ENCODE measurements at places on chromosomes 11 and 22.
A peak's percentile ranks its signal among the peaks of the same experiment; 100 is the strongest.

DNA sequence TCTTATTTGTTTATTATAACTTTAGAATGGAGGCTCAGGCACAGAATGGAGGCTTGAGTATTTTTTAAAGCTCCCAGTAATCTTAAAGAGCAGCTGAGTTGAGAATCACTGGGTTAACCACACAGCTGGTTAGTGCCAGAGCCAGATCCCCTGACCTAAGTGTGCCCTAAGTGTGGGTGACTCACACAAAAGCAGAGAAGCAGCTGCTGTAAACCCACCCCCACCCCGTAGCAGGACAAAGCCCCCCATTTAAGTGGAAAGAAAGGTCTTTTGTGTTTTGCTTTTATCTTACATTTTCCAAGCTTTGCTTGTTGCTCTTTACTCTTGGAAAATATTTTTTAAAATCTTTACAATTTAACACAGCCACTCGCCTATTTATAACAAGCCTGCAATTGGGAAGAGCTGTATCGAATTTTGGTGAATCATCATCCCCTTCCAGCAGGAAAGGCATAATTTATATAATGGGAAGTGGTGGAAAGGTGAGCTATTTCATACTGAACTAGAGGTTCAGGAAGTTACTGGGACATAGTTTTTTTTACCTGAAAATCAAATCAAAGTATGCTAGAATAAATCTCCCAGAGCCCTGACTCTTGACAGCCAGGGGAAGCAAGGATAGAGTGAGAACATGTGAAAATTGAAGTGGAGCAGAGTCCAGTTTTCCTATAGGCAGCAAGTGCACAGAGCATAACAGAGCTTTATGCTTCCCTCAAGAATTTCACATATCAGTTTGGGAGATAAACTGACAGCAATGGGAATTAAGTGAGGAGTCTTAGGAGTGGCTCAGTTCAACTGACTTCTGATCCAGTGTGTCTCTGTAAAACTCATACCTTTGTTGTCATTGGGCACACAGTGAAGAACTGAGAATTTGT, 405.7 kb downstream of the AASDHPPT start:
- peak; percentile 23 for DNase-seq

DNA sequence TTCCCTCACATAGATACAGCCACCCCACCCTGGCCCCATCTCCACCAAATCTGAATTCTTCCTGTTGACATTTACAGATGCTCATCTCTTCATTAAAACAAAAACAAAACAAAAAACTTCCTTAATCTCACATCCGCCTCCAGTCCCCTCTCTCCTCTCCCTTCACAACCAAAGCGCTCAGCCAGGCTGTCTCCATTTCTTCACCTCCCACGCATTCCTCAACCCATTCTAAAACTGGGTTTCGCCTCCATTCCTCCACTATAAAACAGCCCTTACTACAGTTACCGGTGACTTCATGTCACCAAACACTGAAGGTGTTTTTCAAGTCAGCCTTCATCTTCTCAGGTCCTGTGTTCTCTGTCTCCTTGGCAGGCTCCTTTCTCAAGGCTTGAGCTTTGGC, 9.6 kb downstream of the BACE1-AS start:
- DNase-seq: no peak

- no peak for DNase-seq
These were observed 16.2 kb downstream of the PHLDA2 start for GRCh38 chr11:2913019-2913431.

GRCh38 chr22:19117111-19117512, 5.1 kb downstream of the DGCR2 start:
- no peak for DNase-seq

DNA sequence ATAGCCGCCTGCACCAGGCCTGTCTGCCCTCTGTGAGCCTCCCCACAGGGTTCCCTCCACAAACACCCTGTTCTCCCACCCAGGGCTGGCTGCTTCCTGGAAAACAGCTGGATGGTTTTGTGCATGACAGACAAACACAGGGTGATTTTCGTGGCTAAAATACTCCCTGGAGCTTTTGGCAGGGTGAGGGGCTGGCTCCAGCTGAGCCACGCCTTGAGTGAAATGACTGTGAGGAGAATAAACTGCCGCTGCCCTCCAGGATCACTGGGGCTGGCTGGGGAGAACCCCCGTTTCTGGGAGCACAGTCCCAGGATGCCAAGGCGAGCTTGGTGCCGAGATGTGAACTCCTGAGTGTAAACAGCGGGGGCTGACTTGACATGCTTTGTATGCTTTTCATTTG, 20.3 kb upstream of the PPP6R3 start:
- DNase-seq: no peak

GRCh38 chr22:33472462-33473344, 414.5 kb upstream of the SYN3 start:
- peak; percentile 19 for DNase-seq

DNA sequence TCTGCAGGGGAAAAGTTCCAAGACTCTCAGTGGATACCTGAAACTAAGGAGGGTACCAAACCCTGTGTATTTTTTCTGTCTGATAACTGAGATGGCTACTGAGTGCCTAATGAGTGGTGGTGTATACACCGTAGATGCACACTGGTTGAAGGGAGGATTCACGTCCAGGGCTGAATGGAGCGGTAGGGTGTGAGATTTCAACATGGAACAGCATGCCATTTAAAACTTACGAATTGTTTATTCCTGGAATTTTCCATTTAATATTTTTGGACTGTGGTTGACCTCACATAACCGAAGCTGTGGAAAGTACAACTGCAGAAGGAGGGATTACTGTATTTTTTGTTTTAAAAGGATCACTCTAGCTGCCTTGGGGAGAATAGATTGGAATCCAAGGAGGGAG, 322.5 kb upstream of the SORL1-AS1 start:
- no peak for DNase-seq

GRCh38 chr11:77669848-77670511, 32.4 kb upstream of the CLNS1A start:
- DNase-seq: no peak

GRCh38 chr22:46673205-46673604, 53.0 kb downstream of the GRAMD4 start:
- DNase-seq: no peak

GRCh38 chr11:69705351-69705811, 1.6 kb upstream of the FGF19 start:
- no peak for DNase-seq

DNA sequence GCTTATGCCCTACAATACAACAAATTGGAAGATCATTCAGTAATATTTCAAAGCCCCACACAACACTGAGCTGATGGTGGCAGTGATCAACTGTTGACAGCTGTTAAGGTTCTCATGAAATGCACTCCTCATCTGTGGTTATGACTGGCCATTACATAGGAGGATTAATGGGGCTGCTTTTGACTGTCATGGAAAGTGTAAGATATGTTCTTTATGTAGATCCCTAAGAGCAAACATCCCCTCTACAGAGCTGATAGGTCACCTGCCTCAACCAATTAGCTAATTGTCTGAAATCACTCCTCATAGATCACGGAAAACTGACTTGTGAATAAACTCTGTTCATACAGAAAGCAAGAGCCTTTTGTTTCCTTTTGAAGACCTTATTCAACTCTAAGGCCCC, 78.1 kb downstream of the GAB2 start:
- no peak for DNase-seq

DNA sequence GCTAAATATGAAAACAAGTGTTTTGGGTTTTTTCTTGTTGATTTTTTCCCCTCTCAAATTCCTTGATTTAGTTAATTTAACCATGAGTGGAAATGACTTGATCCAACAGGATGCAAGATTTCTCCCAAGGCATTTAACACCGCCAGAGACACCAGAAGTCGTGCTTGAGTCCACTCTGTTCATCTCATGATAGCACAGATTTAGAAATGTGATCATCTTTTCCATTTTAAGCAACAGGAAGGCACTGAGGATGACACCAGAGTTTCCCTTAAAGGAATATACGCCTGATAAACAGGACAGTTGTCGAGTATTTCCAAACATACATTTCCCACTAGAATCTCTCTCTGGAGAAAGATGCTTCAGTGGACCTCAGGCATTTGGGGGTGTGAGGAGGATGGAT, 318.7 kb downstream of the CADM1 start:
- no peak for DNase-seq

GRCh38 chr22:41857155-41857859, 24.4 kb downstream of the SREBF2 start:
- DNase-seq: peak; percentile 52

- DNase-seq: no peak
These were observed 109.2 kb downstream of the FAM76B start for GRCh38 chr11:95680169-95680929.

DNA sequence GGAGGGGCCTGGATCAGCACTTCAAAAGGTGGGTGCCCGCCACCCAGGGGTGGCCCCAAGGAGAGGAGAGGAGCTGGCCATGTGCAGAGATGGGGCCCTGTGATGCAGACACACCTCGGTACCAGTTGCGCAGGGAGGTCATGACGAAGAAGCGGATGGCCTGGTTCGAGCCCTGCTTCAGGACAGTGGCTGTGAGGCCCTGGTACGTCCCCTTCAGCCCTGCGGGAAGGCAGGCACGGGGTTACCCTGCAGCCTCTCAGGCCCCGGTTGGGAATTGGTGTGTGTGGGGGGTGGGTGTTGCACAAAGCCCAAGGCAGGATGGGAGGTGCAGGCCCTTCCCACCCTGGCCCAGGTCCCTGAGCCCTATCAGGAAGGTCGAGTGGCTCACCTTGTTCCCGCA, 1.8 kb downstream of the SLC25A1 start:
- no peak for DNase-seq

DNA sequence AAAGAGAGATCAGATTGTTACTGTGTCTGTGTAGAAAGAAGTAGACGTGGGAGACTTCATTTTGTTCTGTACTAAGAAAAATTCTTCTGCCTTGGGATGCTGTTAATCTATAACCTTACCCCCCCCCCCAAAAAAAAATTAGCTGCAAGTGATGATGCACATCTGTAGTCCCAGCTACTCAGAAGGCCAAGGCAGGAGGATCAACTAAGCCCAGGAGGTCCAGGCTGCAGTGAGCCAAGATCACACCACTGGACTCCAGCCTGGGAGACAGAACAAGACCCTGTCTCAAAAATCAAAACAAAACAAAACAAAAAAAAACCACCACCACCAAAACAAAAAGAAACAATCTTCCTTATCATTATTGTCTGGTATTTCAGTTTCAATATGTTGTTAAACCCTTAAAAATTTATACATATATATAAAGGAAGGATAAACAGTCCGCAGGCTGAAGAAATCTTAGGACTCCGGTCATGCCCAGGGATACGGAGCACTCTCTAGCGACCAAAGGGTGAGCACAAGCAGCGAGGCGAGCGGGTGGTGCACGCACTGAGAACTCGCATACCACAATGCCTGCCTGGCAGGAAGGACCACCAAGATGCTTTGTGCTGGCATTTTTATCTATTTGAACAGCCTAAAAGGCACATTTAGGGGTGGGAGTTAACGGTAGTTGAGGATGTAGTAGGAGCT, 6.4 kb downstream of the POLDIP3 start:
- peak; percentile 28 for DNase-seq

DNA sequence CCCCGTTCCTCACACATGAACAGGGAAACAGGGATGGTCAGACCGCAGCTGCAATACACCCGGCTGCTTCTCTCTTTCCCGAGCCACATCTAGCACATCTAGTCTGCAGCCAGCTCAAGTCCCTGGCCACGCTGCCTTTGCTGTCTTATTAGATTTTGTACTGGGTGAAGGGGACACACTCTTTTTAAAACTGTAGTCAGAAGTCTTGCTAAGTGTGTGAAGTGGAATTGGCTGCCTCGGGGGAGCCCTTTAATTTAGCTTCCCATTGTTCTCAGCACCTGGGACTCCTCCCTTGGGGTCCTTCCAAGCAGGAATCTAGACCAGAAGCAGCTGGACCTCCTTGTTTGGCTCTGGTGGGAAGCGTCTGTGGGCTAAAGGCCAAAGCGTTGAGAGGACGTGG, 420.0 kb downstream of the CTTN start:
- no peak for DNase-seq

DNA sequence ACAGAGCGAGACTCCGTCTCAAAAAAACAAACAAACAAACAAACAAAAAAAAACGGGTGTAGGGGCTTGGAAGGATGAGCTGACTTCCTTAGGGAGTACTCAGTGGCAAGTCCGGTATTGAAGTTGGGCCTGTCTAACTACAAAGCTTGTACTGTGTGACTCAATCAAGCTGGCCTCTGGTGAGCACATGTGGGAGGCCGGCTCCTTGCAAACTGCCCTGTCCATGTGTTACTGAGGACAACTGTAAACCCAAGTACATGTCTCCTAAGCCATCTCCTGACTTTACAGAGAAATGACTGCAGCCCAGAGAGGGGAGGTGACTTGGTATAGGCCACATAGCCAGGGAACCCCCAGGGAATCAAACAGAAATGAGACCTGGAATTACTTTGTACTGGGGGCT, 11.6 kb downstream of the RIBC2 start:
- DNase-seq: no peak

DNA sequence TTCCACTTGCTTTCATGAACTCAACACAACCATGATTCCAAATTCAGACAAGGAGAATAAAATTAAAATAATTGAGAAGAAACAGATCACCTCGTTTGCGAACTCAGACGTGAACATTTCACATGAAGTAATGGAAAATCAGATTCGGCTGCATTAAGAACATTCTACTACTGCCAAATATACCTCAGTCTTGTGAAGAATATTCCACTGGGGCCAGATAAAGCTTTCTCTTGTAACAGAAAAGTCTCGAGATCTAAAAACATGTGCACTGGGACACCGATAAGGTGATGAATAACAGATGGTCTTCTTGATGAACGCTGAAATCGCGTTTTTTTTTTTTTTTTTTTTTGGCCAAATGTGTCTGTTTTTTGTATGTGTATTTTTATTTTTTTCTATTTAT, 761.1 kb downstream of the BRD1 start:
- no peak for DNase-seq

DNA sequence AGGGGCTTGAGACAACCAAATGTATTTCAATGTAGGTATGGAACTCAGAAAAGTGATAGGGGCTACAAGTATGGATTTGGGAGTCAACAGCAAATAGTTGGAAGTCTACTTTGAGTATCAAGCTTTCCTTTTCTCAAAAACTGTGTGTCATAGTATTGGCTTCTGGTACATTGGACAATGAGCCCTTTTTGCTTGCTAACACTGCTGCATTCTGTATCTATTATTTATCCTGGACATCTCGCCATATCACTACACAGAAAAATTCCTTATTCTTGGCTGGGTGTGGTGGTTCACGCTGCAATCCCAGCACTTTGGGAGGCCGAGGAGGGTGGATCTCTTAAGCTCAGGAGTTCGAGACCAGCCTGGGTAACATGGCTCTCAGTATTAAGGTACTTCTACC, 18.4 kb downstream of the CYP2R1 start:
- DNase-seq: no peak

- no peak for DNase-seq
These were observed 124.2 kb upstream of the SEZ6L start for GRCh38 chr22:26045051-26045450.

DNA sequence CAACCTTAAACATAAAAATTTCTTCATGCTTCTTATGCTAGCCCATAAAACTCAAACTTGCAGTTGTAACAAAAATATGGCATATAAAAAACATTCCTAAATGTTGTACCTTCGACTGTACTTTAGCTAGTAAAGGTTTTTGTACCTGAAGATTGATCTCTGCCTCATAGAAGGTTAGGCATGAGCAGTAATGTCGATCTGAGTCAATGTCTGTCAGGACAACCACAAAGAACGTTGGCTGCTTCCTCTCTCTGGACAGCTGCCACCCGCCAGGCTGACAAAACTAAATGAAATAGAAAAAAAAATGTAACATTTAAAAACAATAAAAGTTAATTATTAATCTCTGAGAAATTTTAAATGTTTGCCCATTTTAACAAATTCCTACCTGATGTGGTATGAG, 251.3 kb downstream of the SBF2 start:
- DNase-seq: no peak

Data from caudate nucleus (tissue), 63 donors.